ENCODE measurements at places on chromosomes 4 and X.

- no peak for DNase-seq
These were observed 185.8 kb downstream of the RNF150 start for GRCh38 chr4:140947506-140947905.

GRCh38 chr4:13918991-13919441 is 291.5 kb upstream of the BOD1L1 start:
- DNase-seq, result no peak

DNA sequence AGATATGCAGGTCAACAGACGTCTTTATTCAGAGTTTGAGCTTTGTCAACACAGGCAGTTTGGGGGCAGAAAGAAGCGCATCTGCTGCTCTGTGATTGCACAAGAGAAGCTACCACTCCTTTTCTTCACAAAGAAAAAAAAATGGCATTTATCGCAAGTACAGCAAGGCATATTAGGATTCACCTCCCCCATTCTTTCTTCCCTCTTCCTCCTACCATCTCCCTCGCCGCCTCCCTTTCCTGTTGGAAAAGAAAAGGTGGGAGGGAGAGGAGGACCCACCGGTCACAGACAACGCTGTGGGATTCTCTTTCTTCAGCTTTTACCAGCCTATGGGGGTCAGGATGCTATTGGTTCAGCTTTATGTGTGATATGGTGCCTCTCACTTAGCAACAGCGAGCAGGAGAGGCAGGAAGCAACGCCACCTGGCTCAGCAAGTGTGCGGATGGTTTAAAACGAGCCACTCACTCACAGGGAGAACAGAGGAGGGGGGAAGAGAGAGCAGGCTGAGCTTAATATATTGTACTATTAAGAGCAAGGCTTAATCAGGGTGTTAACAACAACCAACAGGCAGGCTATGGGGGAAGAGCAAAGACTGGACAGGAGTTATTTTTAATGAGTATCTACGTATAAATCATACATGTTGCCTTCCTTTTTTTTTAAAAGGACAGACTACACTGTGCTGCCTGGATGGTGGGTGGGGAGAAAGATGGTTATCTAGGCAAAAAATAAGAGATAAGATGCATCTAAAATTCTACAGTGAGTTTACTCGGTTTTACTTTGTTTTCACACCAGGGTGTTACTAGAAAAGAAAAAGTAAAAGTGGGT is 104.7 kb downstream of the MAML3 start:
- peak; percentile 63 for DNase-seq

- no peak for DNase-seq
These were observed 275.1 kb downstream of the ADGRA3 start for GRCh38 chr4:22240814-22241213.

GRCh38 chrX:66015152-66015831 is 24.6 kb downstream of the VSIG4 start:
- peak; percentile 96 for DNase-seq

DNA sequence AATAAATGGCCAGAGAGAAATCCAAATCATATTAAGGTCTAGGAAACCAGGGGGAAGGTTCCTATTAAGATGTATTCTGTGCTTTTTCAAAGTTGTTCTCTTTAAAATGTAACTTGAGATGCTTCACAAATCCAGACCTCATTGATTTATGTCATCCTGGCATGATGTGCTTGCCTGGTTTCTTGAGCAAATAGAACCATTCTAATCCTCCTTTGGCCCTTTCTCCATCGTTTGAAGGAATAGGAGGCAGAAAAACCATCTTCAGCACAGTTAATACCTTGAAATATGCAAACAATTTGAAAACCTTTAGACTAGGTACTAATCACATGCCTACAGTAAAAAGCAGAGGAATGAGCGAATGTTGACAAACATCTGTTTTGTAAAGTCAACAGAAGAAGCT is 202.2 kb upstream of the CXorf66 start:
- no peak for DNase-seq

- DNase-seq, result peak; percentile 41
These were observed at the start of gene CLCN4 for GRCh38 chrX:10156199-10157031. TSS of gene CLCN4 (plus strand) at chrX:10156975. CDS start at chrX:10185033, 28,058 bp downstream.

DNA sequence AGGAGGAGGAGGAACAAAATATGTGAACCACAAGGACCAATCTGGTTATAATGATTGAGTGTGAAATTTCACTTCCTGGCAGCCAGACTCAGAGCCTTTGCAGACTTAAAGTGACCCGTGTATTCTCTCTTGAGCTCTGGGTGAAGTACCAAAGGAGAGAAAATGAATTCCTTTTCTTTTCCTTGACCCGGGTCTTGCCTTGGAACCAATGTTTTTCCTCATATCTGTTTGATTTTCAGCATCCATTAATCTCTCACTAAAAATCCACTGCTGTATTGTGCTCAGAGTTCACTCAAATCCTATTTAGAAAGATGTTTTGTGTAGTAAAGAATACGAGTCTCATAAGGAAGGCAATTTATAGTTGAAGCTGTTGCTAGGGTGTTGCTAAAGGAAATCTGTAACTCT is 78.3 kb upstream of the C1QTNF7 start:
- DNase-seq, result no peak

DNA sequence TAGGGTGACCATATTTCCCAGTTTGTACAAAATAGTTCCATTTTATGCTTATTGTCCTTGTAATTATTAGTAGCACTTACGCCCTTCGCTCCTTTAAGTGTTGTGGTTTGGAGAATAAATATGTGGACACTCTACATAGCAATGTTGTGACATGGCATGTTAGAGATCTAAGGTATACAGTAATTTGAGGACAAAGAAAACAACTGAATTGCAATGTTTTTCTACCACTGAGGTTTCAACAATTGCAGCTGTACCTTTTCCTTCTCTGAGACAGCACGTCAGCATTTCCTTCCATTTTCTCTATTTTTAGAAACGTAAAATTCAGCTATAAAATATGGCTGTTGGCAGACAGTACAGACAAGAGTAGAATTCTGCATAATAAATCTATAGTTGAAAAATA is 323.1 kb downstream of the MAPK10 start:
- no peak for DNase-seq

DNA sequence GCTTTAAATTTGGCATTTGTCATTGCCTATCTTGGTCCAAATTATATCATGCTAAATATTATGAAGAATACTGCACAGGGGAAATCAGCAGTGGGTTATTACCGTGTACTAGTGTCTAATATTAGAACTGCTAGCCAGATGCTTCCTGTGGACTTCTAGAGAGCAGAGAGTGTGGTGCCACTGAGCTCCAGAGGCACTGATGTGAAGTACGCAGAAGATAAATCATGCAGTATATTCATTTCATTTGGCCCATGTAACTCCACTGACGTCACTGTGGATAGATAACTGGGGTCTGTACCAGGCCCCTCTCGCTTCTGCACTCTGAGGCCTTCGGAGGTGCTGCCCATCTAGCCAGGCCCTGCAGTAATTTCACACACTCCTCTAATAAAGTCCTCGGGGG is 80.0 kb downstream of the ALPK1 start:
- DNase-seq, result no peak

- no peak for DNase-seq
These were observed 310.3 kb upstream of the ZFP42 start for GRCh38 chr4:187685247-187685646.

GRCh38 chr4:68460085-68460484 is 12.8 kb downstream of the TMPRSS11E start:
- DNase-seq, result no peak

GRCh38 chrX:106564986-106565385 is 46.8 kb upstream of the RADX start:
- no peak for DNase-seq
